ENCODE measurements at places on chromosomes 16 and 17.

DNA sequence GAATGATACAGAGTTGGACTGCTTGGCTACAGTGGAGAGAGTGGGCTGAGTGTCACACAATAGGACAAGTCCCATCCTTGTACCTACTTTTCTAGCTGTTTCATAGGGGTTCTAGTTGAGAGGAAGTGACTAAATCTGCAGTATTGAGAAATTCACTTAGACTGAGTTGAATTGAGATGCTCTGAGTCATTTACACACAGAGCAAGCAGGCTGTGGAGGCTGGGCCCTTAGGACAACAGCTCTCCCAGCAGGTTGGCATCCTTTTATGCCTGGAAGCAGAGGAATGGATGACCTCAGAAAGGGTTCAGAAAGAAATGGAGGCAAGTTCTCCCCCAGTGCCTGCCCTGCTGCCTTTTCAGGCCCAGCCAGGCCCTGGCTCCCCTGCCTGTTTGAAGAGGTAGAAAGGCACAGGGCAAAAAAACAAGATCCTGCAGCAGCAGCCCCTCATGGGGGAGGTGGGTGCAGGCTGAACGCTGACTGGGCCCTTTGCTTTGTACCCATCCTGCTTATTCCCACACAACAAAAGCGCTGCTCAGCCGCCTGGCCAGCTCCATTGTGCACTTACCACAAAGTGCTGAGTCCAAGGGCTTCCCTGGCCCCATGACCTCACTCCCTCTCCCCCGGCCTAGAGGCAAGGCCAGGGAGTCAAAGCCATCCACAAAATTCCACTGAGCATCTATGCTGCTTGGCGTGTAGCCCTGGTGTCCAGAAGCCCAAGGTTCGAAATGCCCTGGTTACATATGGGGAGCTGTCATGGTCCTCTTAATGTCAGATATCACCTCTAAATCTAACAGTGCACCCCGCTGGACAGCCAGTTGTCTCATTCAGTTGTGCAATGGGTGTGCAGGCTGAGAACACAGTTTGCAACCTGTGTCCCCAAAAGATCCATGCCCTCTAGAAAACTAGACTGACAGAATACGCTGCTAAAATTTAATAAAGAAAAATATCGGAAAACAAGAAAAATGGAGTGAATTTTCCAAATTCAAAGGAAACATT lies 5.4 kb upstream of the CRYBA1 start:
- no peak for DNase-seq

- no peak for DNase-seq
Measured at GRCh38 chr17:75864448-75864871, 9.3 kb upstream of the WBP2 start.

- no peak for DNase-seq
Measured at GRCh38 chr17:49951362-49952082, 17.5 kb upstream of the DLX4 start.

- DNase-seq, result no peak
Measured at GRCh38 chr17:38550661-38551060, 55.1 kb downstream of the SRCIN1 start.

- DNase-seq, result no peak
Measured at GRCh38 chr16:83113317-83113716, 486.5 kb downstream of the CDH13 start.

DNA sequence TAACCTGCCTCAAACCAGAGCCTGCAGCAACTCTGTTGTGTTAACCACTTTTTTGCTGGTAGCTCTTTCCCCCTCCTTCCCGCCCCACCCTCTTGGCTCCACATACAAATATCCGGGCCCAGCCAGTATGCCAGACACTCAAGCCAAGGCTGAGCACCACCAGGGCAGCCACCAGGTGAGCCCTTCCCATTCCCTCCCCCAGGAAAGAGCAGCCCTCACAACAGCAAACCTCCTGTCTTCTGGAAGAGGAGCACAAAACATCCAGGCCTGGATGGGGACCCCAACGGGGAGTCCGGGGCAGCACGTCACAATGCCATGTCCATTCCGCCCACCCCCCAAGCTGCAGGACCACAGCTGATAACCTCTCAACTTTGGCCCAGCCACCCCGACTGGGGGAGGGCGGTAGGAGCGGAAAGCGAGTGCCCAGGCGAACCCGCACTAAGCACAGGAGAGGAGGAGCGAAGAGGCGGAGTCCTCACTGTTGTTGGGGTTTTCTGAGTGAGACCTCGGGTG lies 757 bp downstream of the ORMDL3 start:
- DNase-seq, result no peak

DNA sequence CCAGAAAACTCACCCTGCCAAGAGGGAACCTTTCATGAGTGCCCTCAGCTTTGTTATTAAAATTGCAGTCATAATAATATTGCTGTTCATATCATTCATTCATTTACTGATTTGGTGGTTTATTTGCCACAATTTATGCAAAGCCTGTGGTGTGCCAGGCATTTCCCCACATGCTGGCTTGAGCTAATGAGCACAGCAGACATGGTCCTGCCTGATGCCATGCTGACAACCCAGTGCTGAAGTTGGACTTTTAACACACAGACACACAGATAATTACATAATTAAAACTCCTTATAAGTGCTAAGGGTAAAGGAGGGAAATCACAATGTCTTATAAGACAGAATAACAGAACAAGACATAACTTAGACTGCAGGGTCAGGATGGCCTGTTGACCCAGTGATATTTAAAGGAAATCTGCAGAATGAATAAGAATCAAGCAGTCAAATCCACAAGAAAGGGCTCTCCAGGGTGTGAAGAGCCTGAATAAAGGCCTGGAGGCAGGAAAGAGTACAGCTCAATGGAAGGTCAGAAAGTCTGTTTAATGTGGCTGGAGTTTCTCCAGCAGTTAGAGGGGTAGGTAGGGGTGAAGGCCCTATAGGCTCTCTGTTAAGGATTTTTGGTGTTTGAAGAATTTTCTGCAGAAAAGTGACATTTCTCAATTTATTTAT lies 196.9 kb upstream of the CDH11 start:
- DNase-seq, result no peak

DNA sequence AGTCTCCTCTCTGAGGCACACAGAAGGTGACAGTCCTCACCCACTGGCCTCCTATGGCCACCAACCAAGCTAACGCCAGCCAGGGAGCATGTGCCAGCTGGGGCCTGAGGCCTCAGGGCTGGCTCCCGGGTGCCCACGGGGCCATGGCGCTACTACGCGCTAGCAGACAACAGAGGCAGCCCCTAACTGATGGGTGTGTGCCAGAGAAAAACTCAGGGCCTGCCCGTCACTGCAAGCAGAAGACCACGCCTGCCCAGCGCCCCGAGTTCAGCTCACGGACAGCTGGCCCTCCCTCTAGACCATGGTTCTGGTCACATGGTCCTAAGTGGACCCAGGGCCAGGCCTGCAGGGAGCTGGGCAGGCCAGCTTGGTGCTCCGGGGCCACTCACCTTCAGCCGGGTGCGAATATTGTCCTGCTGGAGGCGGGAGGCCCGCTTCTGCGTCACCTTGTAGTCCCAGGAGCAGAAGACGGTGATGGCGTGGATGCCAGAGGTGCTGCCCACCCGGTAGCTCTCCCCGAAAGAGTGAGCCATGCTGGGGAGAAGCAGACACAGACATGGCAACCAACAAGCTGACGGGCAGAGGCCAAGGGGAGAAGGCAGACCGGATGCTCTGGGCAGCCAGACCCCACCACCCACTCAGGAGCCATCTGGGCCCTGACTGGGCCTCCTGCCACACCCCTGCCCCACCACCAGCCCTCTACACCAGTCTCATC lies 6.2 kb downstream of the TMC6 start:
- no peak for DNase-seq

GRCh38 chr16:49664221-49665215 lies 191.4 kb downstream of the ZNF423 start:
- no peak for DNase-seq

Measured in activated naive CD4-positive, alpha-beta T cell (primary cell).